ENCODE measurements at places on chromosomes 13 and 19.

GRCh38 chr13:48885027-48885395, 90.7 kb upstream of the FNDC3A start:
- no peak for DNase-seq

- no peak for DNase-seq
Measured at GRCh38 chr13:28533441-28534166, 38.7 kb upstream of the FLT1 start.

GRCh38 chr19:44607049-44607448, 6.3 kb upstream of the IGSF23 start:
- peak; percentile 19 for DNase-seq

DNA sequence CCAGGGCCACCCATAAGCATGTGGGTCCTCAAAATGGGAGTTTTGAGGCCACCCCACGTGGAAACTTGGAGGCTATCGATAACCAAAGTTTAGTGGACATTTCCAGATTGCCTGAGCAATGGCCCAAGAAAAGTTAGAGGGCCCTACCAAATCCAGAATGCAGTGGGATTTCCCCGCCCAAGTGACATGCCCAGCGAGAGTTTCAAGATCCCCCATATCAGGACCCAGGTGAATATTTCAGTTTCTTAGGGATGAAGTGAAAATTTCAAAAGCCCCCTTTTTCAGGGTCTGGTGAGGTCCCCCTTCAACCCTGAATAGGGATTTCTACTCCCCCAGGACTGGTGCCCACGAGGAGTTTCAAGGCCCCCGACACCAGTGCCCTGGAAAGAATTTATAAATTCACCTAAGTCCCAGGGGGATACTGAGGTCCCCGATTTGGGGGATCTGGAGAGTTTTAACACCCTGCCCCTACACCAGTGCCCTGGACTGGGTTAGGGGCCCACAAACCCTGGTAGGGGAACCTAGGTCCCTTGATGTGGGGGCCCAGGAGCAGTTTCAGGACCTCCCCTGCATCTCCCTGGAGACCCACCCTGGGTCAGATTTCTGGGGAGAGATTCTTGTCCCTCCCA, 695 bp downstream of the BST2 start:
- no peak for DNase-seq

GRCh38 chr19:11165486-11166030, 10.0 kb upstream of the SPC24 start:
- DNase-seq = no peak

DNA sequence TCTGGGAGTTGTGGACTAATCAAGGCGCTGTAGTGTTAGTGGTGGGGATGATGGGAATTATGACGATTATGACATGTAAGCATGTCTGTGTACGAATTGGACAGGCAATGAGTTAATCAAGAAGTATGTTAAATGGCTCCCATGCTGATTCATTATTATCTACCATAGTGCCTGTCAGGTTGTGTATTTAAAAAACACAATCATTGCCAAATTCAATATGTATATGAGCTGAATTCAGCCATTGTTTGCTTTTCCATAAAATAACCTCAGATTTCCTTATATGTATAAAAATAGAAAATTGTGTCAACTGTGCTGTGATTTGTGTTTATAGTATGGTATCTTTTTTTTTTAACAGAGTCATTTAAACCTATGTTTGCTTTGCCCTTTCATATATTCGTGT, 37.1 kb downstream of the PCCA start:
- no peak for DNase-seq

- DNase-seq = no peak
Measured at GRCh38 chr13:39462428-39462827, 140.6 kb downstream of the LHFPL6 start.
